GM06990 (cell line): ENCODE measurements at places on chromosomes 1 and 21.

DNA sequence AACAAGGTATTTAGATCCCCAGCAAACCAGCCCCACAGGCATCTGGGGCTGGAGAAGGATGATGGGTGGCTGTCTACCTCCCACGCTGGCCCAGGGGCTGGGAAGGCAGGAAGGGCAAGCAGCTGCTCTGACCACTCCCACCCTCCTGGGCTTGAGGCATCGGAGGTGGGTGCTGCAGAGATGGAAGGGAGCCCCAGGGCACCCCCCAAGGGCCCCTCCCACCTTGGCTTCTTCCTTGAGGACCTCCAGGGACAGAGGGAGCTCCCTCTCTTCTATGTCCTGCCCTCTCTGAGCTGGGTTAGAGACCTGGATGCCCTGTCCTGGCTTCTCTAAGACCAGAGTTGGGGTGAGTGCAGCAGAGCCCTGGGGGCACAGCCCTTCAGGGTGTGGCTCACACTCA is 3.1 kb downstream of the CD52 start:
- no peak for DNase-seq

DNA sequence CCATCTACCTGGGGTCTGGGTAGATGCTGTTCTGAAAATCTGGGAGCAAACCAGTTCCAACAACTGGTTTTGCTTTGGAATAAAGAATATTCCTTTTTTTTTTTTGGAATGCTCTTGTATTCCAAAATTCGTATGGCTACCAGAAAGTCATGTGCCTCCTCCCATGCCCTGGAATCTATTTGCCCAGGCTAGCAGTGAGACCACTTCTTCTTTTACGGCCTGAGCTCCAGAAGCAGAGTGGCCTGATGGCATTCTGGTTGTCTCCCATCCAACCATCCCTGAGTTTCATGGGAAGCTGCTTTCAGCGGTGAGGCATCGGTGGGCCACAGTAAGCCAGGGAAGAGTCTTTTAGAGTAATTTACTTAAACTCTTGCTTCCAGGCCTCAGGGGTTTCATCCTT is 113.4 kb upstream of the RAB4A start:
- DNase-seq, result no peak

DNA sequence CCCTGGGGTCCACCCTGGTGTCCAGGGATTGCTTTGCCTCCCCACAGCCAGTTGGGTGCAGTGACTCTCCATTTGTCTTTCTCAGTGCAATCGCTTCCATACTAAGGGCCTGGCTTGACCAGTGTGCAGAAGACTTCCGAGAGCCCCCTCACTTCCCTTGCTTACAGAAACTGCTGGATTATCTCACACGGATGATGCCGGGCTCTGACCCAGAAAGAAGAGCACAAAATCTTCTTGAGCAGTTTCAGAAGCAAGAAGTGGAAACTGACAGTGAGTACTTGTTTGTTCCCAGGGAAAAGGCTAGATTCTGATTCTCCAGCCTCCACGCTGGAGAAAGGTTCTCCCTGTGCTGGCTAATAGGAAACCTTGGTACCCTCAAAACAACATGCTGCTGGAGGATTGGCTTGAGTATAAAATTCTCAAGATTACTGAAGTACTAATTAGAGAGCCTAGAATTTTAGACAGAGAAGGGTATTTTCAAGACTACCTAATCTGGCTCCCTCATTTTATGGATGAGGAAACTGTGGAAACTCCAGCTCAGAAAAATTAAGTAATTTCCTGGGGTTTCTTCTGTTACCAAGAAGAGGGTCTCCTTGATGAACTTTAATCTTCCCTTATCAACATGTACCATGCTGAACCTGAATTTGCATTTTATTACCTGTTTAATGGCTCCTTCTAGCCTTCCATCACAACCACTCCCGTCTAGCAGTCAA is 75.8 kb downstream of the RGL1 start:
- DNase-seq, result no peak

DNA sequence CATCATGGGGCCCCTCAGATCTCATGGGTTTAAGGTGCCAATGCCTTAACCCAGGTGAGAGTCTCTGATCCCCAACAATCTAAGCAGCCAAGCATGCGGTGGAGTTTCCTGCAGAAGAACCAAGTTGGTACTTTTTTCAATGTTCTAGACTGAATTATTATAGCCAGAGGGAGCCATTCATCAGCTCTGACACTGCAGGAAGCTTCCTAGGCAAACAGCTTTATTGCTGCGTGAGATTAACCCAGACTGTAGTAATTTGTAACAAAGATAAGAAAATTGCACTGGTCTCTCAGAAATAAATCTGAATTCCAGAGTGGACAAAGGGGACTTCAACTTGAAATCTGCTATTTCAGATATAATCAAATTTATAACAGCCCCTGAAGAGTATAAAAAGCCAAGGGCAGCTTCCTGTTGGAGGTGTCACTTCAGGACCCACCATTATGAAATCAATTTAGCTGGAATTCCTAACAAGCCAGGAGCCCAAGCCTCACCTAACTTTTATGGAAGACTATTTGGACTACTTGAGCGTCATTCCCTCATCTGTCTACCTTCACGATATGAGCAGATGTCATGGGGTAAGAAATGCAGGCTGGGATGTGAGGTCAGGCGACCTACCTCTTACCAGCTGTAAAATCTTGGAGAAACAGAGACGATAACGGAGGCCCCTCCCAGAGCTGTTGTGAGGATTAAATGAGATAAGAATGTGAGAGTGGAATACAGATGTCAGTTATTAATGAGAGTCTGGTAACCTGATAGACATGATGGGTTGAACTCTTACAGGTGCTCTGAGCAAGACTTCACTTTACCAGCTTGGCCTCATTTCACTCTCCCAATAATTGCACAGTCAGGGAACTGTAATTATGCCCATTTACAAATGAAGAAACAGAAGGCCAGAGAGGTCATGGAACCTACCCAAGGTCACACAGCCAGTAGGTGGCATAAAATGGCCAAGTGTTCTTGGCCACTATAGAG is 135.1 kb downstream of the RRAGC start:
- no peak for DNase-seq

GRCh38 chr1:83791821-83792437 is 207.0 kb downstream of the TTLL7 start:
- DNase-seq, result no peak

GRCh38 chr1:40382601-40383000 is 9.1 kb downstream of the SMAP2 start:
- DNase-seq, result no peak

DNA sequence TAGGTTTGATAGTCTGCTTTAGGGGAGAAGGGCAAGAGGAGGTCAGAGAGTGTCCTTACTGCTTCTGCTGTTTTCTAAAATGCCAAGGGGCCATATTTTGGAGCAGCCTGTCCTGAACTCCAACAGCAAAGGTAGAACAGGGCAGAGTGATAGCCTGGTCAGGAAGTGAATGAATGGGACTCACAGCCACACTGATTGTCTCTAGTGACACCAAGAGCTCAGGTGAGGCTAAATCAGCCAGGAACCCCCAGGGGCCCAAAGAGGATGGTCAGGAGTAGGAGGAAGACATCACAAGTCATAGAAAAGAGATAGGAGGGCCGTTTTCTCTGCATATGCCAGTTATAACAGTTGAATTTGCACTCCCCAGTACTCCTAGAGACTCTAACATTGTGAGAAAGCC is 97.4 kb upstream of the DUSP10 start:
- no peak for DNase-seq

DNA sequence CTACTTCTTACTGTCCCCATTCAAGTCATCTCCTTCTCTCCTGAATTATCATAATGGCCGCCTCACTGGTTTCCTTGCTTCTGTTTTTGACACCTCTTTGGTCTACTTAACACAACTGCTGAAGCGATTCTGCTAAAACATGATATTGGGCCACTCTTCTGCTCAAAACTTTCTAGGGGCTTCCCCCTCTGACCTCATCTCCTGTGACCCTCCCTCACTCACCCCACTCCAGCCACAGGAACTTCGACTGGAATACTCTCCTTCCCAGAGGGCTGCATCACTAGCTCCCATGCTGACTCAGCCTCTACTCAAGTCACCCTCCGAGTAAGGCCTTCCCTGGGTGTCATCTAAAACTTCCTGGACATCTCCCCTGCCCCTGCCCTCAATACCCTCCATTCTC is 35.7 kb downstream of the NRIP1 start:
- no peak for DNase-seq

- DNase-seq, result no peak
Observed at GRCh38 chr1:9500756-9501754, 38.2 kb upstream of the SLC25A33 start.

GRCh38 chr1:156251527-156251926 is 3.7 kb upstream of the PAQR6 start:
- DNase-seq, result no peak

DNA sequence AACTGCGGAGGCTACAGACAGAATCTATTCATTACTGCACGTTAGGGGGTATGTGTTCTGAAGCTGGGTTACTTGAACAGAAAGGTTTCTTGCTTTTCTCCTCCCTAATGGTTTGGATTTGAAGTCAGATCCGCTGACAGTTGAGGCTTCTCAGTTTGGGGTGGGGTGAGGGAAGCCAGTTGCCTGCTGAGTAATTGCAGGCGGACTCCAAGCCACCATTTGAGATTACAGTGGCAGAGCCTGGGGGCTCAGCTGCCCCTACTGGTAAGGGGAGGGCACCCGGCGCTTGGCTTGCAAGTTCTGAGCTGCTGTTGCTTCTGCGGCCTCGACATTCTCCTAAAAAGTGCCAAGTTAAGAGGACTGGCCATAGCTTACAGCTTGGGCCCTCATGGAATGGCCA is 2.0 kb downstream of the GRHL3 start:
- DNase-seq, result no peak

DNA sequence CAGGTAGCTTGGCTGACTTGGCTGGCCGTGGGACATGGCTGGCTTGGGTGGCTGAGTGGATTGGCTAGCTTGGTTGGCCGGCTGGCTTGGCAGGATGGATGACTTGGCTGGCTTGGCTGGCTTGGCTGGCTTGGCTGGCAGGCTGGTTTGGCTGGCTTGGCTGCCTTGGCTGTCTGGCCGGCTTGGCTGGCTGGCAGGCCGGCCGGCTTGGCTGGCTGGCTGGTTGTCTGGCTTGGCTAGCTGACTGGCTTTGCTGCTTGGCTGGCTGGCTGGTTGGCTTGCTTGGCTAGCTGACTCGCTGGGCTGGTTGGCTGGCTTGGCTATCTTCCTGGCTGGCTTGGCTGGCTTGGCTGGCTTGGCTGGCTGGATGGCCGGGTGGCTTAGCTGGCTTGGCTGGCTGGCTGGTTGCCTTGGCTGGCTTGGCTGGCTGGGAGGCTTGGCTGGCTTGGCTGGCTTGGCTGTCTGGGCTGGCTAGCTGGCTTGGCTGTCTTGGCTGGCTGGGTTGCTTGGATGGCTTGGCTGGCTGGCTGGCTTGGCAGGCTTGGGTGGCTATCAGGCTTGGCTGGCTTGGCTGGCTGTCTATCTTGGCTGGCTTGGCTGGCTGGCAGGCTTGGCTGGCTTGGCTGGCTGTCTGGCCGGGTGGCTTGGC is 129.7 kb upstream of the FAM72C start:
- no peak for DNase-seq

DNA sequence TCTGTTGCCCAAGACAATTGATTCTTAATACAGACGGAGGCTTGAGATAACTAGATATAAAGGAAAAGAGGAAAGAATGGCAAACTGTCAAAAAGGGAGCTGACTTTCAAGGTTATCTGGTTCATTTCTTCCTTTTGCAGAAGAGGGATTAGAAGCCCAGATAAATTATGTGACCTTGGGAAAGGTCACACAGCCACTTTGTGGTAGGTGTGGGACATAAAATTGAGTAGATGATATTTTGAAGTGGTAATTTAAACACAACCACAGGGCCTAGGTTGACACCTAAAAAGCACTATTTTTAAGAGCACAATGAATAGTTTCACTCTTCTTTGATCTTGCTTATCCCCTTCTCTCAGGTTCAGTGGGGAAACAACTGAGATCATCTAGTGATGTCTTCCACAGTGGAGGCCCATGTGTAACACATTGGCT is 16.9 kb upstream of the KIAA0040 start:
- peak; percentile 51 for DNase-seq

DNA sequence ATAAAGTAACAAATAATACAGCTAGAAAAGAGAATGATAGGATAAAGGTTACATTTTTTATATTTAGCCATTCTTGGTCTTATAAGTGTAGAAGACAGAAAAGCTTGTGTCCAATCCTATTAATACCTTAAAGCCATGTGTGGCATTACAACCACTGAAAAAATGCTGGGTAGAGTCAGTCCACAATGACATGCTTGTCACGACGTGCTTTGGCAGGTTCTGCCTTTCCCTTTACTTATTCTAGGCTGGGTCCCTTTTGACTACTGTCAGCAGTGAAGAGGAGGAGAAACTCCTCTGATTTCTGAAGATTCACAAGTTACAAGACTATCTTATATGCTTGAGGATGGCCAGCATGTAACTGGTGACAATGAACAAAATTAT is 14.6 kb upstream of the AIM2 start:
- no peak for DNase-seq

GRCh38 chr1:201702936-201703335 is 126.0 kb upstream of the IPO9 start:
- DNase-seq, result no peak

DNA sequence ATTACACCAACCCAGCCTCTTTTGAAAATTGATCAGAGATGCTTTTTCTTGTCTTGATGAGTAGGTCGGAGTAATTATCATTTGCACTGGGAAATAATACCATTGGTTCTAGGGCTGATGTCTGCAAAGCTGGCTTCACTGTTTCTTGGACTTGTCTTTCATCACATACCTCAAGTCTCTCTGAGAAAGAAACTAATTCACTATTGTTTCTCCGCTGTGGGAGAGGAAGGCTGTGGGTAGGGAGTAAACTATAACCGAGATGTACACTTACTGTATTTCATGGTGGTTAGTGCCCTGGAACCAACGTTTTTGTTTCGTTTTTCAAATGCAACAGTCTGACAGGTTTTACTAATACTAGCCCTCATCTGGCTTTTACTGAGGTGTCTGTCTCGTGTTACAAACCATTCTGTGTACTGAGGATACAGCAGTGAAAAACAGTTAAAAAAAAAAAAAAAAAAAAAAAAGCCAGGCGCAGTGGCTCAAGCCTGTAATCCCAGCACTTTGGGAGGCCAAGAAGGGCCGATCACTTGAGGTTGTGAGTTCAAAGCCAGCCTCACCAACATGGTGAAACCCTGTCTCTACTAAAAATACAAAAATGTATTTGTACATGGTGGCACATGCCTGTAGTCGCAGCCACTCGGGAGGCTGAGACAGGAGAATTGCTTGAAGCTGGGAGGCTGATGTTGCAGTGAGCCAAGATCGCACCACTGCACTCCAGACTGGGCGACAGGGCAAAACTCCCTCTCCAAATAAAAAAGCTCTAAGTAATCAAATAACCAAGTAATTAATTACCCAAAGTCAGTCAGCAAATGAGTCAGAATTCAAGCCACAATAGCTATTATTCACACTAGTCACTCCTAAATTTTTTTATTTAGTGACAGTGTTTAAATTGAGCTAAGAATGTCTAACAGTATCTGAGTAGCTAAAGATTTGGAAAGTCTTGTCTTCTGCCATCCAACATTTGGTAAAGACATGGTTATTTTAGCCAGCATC is 23.3 kb downstream of the TOMM20 start:
- peak; percentile 64 for DNase-seq

DNA sequence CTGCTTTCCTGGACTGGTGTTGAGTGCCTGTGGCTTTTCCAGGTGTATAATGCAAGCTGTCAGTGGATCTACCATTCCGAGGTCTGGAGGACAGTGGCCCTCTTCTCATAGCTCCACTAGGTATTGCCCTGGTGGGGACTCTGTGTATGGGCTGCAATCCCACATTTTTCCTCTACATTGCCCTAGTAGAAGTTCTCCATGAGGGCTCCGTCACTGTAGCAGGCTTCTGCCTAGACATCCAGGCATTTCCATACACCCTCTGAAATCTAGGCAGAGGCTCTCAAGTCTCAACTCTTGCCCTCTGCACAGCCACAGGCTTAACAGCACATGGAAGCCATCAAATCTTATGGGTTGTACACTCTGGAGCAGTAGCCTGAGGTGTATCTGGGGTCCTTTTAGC is 107.6 kb downstream of the GRIK1 start:
- DNase-seq, result no peak
